Ecto neural progenitor cell (in vitro differentiated cells): ENCODE measurements at places on chromosomes 5 and 9.

DNA sequence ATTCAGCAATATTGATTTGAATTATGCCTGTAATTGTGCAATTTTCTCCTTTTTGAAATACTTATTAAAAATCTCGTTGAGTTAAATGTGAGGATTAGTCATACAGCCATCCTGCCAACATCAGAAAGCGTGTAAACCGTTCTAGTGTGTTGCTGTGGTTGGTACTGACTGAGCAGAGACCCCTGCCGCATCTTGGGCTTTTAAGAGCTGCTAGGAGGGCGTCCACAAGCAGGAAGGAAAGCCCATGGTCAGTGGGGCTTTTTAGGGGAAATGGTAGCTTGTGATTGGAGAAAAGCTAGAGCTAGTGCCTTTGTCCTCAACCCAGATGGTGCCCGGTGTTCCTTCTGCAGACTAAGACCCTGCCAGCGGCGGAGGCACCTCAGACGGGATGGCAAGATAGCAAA lies 1.3 kb downstream of the SDHA start:
- DNase-seq, result no peak

GRCh38 chr9:12783767-12784460 lies 9.1 kb downstream of the LURAP1L start:
- no peak for DNase-seq

- DNase-seq, result no peak
These were observed 33.8 kb downstream of the SVEP1 start for GRCh38 chr9:110545705-110546104.

DNA sequence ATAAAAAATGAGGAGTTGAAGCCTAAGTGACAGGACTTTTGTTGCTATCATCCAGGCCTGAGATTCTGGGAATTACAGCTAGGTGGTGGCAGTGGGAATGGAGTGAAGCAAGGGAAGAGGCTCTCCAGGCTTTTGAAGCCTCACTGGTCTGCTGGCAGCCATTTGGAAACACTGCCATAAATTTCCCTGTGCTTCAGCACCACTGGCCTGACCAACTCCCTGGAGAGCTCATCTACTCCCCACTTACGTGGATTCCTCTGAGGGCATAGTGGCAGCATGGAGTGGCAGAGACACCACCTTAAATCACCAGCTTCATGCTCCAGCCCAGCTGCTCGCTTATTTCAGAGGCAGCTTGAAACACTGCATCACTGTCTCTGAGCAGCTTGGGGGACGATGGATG lies 518.2 kb downstream of the TLR4 start:
- peak; percentile 42 for DNase-seq

DNA sequence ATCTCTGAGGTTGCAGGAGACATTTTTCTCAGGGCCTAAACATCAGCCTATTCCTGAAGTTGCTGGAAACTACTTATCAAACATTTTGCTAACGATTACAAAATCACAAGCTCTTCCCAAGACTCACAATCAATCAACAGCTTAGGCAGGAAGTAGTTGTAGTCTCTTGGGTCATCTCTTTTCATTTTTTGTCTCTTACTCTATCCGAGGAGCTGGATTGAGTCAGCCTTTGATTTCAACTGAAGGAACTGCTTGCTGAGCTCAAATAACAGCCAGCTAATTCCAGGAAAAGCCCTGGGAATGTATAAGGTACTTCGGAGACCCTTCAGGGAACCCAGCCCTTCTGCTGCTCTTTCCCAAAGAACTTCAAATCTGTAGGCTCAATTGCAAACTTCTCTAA lies 398.9 kb downstream of the PLK2 start:
- DNase-seq, result no peak

DNA sequence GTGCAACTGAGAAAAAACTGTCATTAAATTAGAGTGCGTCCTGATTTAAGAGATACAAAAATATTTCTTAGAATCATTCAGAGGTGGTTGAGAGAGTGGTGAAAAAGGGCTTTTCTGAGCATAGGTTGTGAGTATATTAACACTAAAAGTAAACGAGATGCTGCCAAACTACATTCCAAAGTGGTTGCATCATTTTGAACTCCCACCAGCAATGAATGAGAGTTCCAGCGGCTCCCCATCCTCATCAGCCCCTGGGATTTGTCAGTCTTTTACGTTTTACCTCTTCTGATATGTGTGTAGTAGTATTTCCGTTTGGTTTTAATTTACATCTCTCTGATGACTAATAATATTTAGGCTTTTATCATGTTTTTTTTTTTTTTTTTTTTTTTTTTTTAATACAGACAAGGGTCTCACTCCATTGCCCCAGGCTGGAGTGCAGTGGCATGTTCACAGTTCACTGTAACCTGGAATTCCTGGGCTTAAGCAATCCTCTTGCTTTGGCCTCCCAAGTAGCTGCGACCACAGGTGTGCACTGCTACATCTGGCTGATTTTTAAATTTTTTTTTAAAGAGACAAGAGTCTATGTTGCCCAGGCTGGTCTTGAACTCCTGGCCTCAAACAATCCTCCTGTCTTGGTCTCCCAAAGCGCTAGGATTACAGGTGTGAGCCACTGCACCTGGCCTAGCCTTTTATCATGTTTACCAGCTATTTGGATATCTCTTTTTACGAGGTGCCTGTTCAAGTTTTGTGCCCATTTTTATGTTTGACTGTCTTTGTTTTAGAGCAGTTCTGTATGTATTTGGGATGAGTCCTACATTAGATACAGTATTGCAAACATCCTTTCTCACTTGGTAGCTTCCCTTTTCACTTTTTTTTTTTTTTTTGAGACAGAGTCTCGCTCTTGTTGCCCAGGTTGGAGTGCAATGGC lies 17.0 kb downstream of the PRRT1B start:
- no peak for DNase-seq

DNA sequence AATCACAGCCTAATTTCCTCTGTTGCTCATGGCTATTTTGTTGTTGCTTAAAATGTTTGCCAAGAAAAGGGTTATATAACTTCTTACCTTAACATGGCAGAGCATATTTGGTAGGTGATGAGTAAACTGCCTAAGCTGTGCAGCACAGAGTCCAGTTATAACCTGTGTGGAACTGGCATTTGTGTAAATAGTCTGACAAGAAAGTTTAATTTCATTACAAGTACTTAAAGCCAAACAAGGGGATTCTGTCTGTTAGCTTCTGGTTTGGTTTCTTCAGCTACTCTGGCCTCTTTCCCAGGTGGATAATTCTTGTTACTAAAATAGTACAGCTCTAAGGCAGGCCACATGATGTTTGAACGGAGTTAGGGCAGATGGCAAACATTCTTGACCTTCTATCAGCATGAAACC lies 72.2 kb downstream of the PTCD2 start:
- DNase-seq, result no peak

DNA sequence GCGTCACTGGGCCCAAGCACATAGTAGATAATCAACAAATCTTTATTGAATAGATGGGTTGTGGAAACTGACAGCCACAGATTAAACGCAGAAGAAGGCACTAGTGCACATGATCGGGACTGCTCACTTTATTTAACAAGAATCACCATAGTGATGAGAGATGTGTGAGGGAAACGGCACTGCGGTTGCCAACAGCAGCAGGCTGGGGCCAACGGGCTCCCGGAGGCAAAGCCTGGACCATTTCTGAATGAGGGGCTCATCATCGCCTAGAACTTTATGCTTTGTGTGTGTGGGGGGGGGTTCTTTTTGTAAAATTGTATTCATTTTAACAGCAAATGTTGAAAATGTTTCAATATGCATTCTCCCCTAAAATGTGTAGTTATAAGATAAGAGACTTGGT lies 61.9 kb upstream of the RUFY1 start:
- DNase-seq, result no peak

DNA sequence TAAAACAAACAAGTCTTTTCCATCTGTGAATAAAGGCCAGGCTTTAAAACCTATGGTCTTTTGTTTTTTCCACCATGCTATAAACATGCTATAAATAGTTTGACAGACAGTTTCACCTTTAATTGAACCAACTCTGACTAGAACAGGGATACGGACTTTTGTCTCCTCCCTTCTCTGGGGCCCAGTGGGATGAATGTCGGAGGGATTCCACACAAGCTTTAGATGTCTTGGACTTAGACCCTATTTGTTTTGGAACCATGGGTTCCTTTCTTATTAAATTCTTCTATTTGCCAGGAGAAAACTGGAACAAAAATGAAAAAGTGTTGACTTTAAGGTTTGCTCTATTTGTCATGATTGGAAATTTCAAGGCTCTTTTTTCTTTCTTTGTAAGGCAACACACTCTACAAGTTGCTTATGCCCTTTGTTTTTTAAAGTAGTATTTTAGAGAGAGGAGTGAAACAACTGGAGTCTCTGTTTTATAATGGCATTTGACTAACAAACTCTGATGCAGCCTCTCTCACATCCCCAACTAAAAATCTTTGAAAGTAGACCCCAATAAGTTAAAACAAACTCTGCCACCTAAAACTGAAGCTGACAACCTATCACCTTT lies 145.3 kb downstream of the MLLT3 start:
- DNase-seq, result no peak
